ENCODE measurements at places on chromosomes 1 and 21.

GRCh38 chr1:198550941-198551524 lies 10.6 kb upstream of the ATP6V1G3 start:
- no peak for DNase-seq

DNA sequence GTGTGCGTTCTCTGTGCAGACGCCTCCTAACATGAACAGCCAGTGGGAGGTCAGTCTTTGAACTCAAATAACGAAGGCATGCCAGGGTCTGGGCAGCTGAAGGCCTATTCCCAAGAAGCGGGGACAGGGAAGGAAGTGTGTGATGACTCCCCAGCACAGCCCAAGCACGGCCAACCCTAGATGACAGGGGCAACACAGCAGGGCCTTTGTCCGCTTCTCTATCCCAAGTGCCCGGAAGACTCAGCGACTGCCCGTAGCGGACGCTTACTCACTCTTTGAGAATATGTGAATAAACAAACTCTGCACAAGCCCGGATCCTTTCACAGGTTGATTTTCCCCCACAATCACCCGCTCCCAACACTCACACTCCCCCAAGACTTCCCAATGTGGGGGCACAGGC lies 11.2 kb downstream of the C1orf198 start:
- DNase-seq: no peak

DNA sequence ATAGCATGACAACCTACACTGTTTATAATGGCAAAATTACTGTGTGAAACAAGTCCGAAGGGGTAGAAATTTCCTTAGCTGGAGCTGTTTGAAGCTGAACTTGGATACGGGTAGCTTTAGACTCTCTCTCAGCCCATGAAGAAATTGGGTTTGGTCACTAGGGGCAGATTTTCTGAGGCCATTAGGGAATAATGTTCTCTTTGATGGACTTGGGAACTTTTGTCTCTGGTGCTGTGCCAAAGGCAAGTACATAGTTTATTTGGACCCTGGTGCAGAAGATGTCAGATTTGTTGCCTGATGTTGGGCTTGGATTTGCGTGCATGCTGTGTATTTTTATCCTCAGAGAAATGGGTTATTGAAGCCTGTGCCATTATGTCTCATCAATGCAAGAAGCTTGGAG lies 109.6 kb downstream of the VPS13D start:
- no peak for DNase-seq

GRCh38 chr21:23698619-23699018 lies 1908.7 kb downstream of the MRPL39 start:
- no peak for DNase-seq

DNA sequence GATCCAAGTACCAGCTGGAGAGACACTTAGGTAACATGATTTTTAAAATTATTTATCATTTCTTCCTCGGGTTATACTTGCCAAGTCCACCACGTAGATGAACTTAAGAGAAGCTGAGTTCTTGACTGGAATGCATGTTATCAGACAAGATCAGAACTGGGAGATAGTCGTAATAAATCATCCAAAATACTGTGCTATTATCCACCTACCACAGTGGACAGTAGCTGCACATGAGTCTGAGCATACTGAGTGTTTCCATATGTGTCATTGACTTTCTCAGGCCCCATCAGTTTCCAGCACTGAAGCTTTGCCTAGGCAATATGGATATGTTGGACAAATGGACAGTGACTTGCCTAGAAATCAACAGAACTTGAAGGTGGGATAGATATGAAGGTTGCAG lies 77.9 kb upstream of the RRP15 start:
- DNase-seq: no peak

DNA sequence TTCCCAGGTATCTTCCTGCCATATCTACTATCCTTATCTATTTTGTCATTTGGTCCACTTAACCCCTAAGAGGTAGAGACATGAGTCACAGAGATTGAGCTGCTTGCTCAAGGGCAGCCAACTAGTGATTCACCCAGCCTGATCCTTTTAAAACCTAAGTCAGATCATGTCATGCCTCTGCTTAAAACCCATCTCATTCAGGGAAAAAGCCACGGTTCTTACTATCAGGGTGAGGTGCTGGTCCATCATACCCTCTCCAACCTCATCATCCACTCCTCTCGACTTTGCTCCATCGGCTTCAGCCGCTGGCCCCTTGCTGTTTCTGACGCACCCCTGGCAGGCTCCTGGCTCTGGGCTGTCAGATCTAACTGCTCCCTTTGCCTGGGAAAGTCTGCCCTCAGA lies 14.4 kb upstream of the PPP1R15B start:
- DNase-seq: no peak

- no peak for DNase-seq
These were observed 9.5 kb downstream of the SIPA1L2 start for GRCh38 chr1:232620356-232620969.

GRCh38 chr1:5680600-5680999 lies 311.6 kb downstream of the NPHP4 start:
- no peak for DNase-seq

DNA sequence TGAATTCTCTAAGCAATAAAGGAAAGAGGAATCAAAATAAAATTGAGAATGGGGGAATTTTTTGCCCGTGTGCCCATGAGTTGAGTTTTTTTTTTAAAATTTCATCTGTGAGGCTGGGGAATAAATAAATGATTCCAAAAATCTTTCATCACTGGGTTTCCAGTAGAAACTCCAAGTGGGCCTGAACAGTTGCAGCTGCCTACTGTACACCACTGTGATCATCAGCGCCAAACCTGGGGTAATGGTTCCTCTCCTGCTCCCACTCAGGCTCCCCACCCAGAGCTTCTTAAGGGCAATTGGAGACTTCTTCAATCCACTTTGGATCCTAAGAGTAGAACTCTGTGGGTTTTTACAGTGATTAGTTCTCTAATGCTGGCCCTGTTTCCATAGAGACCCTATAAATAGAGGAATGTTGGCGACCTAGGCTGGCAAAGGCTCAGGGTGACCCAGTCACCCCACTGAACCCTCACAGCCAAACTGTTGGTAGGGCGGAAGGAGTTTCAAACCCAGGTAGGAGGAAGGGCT lies 9.3 kb downstream of the TMCC2 start:
- no peak for DNase-seq

All from effector CD4-positive, alpha-beta T cell (primary cell).